ENCODE measurements at places on chromosomes 5 and 9. TPM values are rescaled to one million over a fixed set of nuclear protein-coding genes. Genes with fewer than 3 reads are reported as not detected.
A peak's percentile ranks its signal among the peaks of the same experiment; 100 is the strongest.

DNA sequence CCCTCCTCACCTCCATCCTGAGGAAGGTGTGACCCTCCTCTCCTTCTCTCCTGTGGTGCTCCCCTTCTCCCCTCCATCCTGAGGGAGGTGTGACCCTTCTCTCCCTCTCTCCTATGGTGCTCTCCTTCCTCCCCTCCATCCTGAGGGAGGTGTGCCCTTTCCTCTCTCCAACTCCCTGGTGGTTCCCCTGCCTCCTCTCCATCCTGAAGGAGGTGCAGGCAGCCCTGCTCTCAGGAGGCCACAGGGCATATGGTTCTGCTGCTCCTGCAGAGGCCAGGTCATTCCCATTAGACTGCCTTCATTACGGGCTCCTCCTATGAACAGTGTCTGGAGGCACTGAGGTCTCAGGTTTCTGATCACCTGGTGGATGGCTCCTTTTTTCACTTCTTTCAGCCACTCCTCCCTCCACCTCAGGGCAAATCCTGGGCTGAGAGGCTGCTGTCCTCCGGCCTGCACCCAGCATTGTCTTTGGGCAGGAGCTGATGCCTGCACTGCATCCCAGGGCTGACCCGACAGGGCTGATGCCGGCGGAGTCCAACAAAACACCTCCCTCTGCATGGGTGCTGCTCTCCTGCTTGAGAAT lies 197.1 kb downstream of the MED10 start:
- no peak for DNase-seq

- DNase-seq, result no peak
Observed at GRCh38 chr5:113164021-113164420, 187.4 kb downstream of the DCP2 start.

GRCh38 chr9:8670751-8671150 lies 871.2 kb upstream of the DMAC1 start:
- no peak for DNase-seq

- DNase-seq, result no peak
Observed at GRCh38 chr5:40381676-40382363, 297.9 kb upstream of the PTGER4 start.

PCDHA12 gene
- not detected for total RNA-seq

GRCh38 chr5:99179206-99179605 lies 250.4 kb upstream of the CHD1 start:
- no peak for DNase-seq

- no peak for DNase-seq
Observed at GRCh38 chr5:57432876-57433275, 49.7 kb downstream of the ACTBL2 start.

GRCh38 chr9:3576328-3576727 lies 50.5 kb upstream of the RFX3 start:
- DNase-seq, result peak; percentile 42

GRCh38 chr5:153523211-153523610 lies 32.7 kb downstream of the GRIA1 start:
- DNase-seq, result no peak

DNA sequence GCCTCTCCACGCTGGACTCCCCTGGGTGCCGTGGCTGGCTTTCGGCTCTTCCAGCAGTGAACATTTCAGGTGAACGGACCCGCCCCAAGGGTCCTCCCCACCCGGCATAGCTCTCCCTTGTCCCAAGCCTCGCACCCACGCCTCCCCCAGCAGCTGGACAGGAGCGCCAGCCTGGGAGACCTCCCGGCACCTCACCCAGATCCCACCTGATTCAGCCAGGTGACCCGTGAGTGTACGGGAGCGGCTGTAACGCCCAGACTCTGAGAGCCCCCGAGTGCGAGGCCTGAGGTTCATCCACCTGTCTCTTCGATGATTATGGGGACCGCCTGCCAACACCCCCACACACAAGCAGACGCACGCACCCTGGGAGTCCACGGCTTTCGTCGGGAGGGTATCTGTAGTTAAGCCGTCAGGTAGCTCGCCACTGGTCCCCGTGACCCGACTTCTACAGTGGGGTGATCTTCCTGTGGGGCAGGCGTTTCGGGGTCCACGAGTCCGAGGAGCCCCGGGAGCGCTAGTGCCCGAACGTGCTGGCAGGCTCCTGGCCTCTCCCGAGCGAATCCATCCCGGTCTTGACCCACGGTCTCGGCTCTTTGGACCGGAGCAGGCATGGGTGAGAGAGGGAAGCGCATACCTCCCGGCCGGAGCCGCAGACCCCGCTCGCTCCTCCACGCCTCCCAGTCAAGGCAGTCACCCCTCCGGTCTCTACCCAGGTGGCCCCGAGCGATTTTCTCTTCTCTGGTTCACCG lies 14.9 kb downstream of the TRIM7 start:
- peak; percentile 72 for DNase-seq

DNA sequence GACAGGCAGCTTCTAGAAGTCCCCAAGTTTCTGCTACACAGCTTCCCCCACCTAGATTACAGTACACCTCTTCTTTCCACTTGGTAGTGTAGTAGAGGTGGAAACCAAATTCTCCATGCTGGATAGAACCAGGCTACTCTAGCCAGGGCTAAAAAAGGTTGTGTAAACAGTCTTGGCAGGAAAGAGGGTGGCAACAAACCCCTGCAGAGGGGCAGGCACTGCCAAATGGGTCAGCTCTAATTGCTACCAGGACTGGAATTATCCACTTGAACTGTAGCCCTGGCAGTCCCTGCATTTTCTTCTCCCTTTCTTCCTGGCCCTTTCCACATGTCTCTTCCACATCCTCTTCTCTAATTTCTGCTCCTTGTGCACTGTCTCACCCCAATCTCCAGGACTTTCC lies 24.8 kb downstream of the RANBP3L start:
- no peak for DNase-seq

GRCh38 chr9:136499935-136500910 lies 17.4 kb upstream of the SEC16A start:
- DNase-seq, result no peak

- no peak for DNase-seq
Observed at GRCh38 chr9:113998525-113999255, 79.4 kb downstream of the AMBP start.

- no peak for DNase-seq
Observed at GRCh38 chr5:158233735-158234322, 374.9 kb upstream of the CLINT1 start.

GRCh38 chr9:35464141-35465025 lies 25.5 kb upstream of the RUSC2 start:
- DNase-seq, result no peak
